Skin of body (tissue), 3 donors: ENCODE measurements at places on chromosomes 6 and 20. TPM values are rescaled to one million over a fixed set of nuclear protein-coding genes. Genes with fewer than 3 reads are reported as not detected.
A peak's percentile ranks its signal among the peaks of the same experiment; 100 is the strongest.

DNA sequence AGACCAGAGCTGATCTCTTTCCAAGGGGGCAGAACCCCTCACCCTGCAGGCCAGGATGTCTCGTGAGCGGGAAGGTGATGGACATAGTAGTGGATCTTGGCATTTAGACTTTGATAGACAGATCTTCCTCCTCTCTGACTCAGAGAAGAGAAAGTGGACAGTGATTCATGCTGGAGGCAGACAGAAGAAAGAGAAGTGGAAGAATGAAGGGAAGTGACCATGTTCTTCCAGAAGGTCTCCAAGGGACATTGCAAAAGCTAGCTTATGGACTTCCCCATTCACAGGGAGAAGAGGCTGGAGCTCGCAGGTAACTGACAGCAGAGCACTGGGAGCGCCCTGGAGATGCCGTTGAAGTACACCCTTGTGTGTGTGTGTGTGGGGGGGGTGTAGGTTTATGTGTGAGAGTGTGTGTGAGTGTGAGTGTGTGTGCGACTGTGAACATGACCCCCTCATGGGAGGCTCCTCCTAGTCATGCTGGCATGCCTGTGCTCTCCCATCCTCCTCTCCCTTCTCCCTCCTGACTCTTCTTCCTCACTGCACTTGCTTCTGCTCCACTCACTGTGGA is 8.0 kb upstream of the RAET1L start:
- no peak for DNase-seq

GRCh38 chr20:62949153-62949821 is 3.2 kb upstream of the SLC17A9 start:
- DNase-seq: no peak

- no peak for DNase-seq
Measured at GRCh38 chr6:19715167-19715551, 122.0 kb upstream of the ID4 start.

Gene PFDN6
- total RNA-seq: 25.3 TPM

- DNase-seq: no peak
Measured at GRCh38 chr20:1310506-1311190, 18.3 kb downstream of the SDCBP2 start.

DNA sequence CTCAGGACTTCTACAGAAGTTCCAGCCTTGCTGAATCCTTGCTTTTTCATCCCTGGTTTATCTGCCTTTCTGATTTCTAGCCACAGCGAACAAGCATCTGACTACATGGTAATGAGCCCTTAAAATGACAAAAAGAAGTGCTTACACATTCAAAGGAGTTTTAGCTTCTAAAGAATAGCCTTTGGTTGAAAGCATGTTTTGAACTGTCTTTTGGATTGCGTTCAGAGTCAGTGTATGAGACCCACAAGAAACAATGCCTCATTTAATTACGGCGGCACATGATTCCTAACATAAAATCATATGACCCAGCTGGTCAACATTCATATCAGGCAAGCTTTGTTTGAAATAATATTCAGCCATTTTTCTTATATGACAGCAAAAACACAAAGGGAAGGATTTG is 784.2 kb downstream of the KIF16B start:
- DNase-seq: peak; percentile 21

DNA sequence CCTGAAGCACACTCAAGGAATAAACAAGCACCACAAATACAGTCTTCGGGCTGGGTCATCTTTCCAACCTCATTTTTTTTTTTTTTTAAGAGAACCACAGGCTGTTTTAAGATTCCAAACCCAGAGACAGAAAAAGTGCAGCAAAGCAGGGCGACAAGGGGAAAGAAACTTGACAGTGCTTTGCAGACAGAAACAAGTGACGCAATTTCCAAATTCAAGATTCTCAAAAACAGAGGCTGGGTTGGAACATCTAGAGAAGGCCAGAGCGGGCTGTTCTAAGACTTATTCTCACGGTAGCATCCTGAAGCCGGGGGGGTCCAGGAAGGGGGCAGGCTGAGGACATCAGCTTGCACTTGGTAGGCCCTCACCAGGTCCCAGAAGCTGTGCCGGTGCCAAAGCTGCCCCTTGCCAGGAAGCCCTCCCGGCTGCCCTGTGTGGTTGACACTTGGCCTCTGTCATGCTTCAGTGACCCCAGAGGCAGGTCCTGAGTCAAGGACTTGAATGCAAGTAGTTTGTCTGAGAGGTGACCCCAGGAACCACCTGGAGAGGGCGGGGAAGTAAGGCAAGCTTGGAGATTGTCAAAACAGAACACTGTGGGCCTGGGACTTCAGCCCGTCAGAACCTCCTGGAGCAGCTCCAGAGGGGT is 50.5 kb downstream of the BMP7 start:
- no peak for DNase-seq

Gene BHLHE23
- not detected for total RNA-seq

- no peak for DNase-seq
Measured at GRCh38 chr6:148441454-148441911, 98.8 kb downstream of the SASH1 start.
